Activated CD8-positive, alpha-beta T cell treated with anti-CD3 and anti-CD28 coated beads, Interleukin-2, amount 10 ng/mL, durations not matched to agents 7 days and 5 days (primary cell): ENCODE measurements at places on chromosomes 12 and 14. TPM values are rescaled to one million over a fixed set of nuclear protein-coding genes. Genes with fewer than 3 reads are reported as not detected.

The AICDA gene
- total RNA-seq: not detected

The RASSF9 gene
- total RNA-seq: not detected

The MED13L gene
- 74.7 TPM for total RNA-seq

The SYT10 gene
- not detected for total RNA-seq

The PRKAG1 gene
- total RNA-seq: 59.8 TPM

The DPF3 gene
- 10.3 TPM for total RNA-seq

The TAS2R14 gene
- 2.1 TPM for total RNA-seq

The APOLD1 gene
- total RNA-seq: 11.1 TPM

The PLEKHD1 gene
- total RNA-seq: 0.13 TPM

The LUM gene
- not detected for total RNA-seq

The KRT3 gene
- not detected for total RNA-seq

The SARNP gene
- 91.1 TPM for total RNA-seq

The PTPRB gene
- total RNA-seq: not detected

The PLBD1 gene
- total RNA-seq: not detected

The MGP gene
- total RNA-seq: 0.21 TPM

The PDZRN4 gene
- total RNA-seq: not detected

The ART4 gene
- not detected for total RNA-seq

The C14orf180 gene
- total RNA-seq: not detected

The SLC4A8 gene
- total RNA-seq: 12.6 TPM

The GUCY2C gene
- not detected for total RNA-seq

The ATN1 gene
- total RNA-seq: 24.5 TPM

The ZNF384 gene
- 71.9 TPM for total RNA-seq

The CLEC2A gene
- not detected for total RNA-seq

The VRTN gene
- not detected for total RNA-seq

The PPM1H gene
- total RNA-seq: not detected

The KRT75 gene
- not detected for total RNA-seq

The TUBA1A gene
- total RNA-seq: 120 TPM

The FAM222A gene
- total RNA-seq: 1.6 TPM

The DHRS2 gene
- total RNA-seq: 0.24 TPM

The CCDC85C gene
- total RNA-seq: 7.5 TPM

The IRAK4 gene
- total RNA-seq: 37.7 TPM

The NRL gene
- 3.4 TPM for total RNA-seq

The LIN7A gene
- not detected for total RNA-seq

The GDF3 gene
- total RNA-seq: not detected

The DPPA3 gene
- total RNA-seq: not detected

The SIX6 gene
- total RNA-seq: not detected

The TMEM52B gene
- not detected for total RNA-seq

The KDM2B gene
- 76.6 TPM for total RNA-seq

The SNRPF gene
- total RNA-seq: 34.5 TPM

The PYGL gene
- not detected for total RNA-seq
